SJCRH30 (cell line): ENCODE measurements at places on chromosomes 13 and 19. TPM values are rescaled to one million over a fixed set of nuclear protein-coding genes. Genes with fewer than 3 reads are reported as not detected.
A peak's percentile ranks its signal among the peaks of the same experiment; 100 is the strongest.

DNA sequence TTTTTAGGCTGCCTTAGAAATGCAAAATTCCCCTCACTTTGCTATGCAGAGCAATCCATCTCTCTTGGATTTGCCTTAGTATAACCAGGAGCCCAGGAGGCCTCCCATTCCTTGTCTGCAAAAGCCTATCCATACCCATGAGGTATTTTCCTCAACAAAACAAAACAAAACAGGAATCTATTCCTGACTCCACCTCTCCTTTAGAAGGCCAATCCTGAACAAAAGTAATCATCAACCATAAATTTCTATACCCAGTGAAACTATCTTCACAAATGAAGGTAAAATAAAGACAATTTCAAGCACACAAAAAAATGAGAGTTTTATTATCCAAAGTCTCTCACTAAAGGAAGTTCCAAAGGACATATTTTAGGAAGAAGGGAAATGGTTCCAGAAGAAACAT lies 365.7 kb downstream of the KCNRG start:
- DNase-seq = no peak

FAM216B gene
- not detected in 2 replicates for total RNA-seq

DNA sequence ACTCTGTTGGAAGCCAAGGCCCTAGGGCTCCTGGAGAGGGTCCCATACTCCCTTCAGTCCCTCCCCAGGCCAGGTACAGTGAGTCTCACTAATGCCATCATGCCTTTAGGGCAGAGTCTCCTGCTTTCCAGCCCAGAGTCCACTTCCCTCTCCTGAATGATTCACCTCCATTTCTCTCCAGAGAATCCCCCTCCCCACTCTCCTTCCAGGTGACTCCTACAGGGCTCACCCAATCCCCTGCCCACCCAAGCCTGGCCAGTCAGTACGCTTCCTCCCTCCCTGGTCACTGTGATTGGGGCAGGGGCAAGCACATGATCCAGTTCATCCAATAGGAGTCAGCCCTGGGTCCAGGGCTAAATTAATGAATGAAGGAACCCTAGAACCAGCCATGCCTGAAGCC lies 35.0 kb upstream of the PNMA8B start:
- DNase-seq = peak; percentile 22

- DNase-seq = no peak
These were observed 3.6 kb downstream of the RGCC start for GRCh38 chr13:41460930-41461329.

GJB2 gene
- not detected in 2 replicates for total RNA-seq

WIZ gene
- 23.0 and 23.8 TPM in 2 replicates for total RNA-seq
